ENCODE measurements at places on chromosomes 12 and 14.

DNA sequence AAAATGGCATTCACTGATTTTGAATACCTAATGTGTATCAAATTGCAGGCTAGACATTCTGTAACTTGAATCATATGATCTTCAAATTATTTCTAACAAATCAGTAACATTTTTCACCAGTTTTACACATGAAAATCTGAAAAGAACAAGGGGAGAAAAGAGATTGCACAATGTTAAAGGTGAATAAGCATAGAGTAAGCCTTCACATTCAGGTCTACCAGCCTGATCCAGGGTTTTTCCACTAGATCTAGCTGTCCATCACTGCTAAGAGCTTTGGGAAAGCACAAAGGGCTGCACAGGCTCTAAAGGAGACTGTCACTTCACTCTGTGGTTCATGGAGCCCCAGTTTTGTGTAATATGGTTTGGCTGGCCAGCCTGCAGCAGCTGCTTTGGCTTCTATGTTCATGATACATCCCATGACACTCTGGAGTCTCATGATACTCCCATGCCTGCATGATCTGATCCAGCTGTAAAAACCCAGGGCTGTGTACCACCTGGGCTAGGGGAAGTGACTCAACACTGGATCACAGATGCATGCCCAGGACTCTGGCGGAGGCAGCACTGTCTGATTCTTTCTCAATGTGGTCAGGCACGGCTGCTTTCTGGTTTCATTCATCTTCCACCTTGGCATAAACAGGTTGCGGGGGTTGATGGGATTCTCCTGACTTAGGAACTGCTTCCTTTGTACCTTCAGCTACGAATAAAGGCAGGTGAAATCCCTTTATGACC lies 859.7 kb downstream of the GALC start:
- H3K36me3 ChIP-seq: no peaks in the 10 kb centered on the region
- no peak overlapping the region for H3K27ac ChIP-seq
- H3K27me3 ChIP-seq: no peaks in the 10 kb centered on the region
- no peak for DNase-seq

GRCh38 chr14:61625165-61625564 lies 70.1 kb upstream of the HIF1A start:
- H3K36me3 ChIP-seq: no peaks in the 10 kb centered on the region
- no peak for DNase-seq
- H3K27ac ChIP-seq: no peak overlapping the region
- no peak overlapping the region for H3K4me3 ChIP-seq
- H3K4me1 ChIP-seq: peaks cover 2% of the 10 kb centered on the region

DNA sequence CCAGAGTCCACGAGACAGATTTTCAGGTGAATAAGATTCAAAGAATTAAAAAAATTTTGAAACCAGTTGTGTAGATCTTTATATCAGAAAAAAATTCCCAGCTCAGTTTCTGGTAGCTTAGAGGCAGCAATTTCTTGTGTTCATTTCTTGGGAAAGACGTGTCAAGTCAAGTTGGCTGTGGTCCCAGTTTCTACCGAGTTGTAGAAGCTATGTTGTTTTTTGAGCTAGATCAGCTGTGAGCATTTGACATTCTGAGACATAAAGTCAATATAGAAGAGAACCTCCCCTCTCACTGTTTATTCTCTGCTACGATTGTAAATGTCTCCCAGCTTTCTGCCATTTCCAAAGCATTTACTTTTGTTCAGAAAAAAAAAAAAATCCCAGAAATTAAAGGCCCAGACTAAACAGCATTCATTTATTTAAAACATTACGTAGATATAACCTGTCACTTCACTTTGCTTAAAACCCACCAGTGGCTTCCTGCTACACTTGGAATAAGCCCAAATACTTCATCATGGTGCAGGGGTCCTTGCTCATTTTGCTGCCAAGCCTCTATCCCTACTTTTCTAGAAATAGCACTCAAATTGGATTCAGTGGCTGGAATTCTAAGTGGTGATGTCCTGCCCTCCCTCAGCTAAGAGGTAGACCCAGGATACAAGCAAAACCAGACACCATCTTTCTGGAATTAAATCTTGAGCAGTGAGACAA lies 20.6 kb upstream of the PYGL start:
- H3K4me1 ChIP-seq: no peaks in the 10 kb centered on the region
- H3K27ac ChIP-seq: no peak overlapping the region
- no peaks in the 10 kb centered on the region for H3K36me3 ChIP-seq

DNA sequence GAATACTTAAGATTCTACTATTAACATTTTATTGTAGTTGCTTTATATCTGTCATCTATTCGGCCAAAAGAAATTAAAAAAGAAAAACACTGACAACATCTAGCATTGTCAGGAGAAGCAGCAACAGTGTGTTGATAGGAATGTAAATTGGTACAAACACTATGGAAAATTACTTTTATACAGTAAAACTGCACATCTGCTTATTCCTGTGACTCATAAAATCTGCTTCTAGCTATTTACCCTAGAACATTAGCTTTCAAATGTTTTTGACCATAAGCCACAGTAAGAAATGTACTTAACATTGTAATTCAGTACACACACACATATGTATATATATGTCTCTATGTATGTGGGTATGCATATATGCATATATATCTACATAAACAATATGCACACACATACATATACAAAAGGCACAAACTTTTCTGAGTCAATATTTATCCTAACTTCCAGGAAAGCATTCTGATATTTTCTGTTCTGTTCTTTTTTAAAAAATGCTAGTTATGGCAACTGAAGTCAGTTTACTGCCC lies 278.9 kb upstream of the GARIN2 start:
- no peaks in the 10 kb centered on the region for H3K36me3 ChIP-seq
- H3K27me3 ChIP-seq: no peaks in the 10 kb centered on the region
- H3K4me3 ChIP-seq: no peak overlapping the region
- DNase-seq: no peak

- no peaks in the 10 kb centered on the region for H3K27me3 ChIP-seq
- no peaks in the 10 kb centered on the region for H3K36me3 ChIP-seq
- H3K4me3 ChIP-seq: no peak overlapping the region
- no peak overlapping the region for H3K27ac ChIP-seq
- H3K4me1 ChIP-seq: no peaks in the 10 kb centered on the region
Measured at GRCh38 chr14:43803076-43803689, 703.9 kb downstream of the FSCB start.

- H3K4me3 ChIP-seq: no peak overlapping the region
- H3K36me3 ChIP-seq: no peaks in the 10 kb centered on the region
- DNase-seq: no peak
- H3K27me3 ChIP-seq: no peaks in the 10 kb centered on the region
Measured at GRCh38 chr12:76697849-76698248, 66.1 kb upstream of the ZDHHC17 start.

- no peaks in the 10 kb centered on the region for H3K4me1 ChIP-seq
- no peak for DNase-seq
- H3K27me3 ChIP-seq: no peaks in the 10 kb centered on the region
- H3K36me3 ChIP-seq: no peaks in the 10 kb centered on the region
- H3K4me3 ChIP-seq: no peak overlapping the region
Measured at GRCh38 chr14:101505236-101505970, 55.9 kb upstream of the DIO3 start.

GRCh38 chr12:91616416-91616815 lies 433.8 kb upstream of the DCN start:
- H3K4me1 ChIP-seq: no peaks in the 10 kb centered on the region
- DNase-seq: no peak
- no peak overlapping the region for H3K27ac ChIP-seq
- no peaks in the 10 kb centered on the region for H3K27me3 ChIP-seq
- no peak overlapping the region for H3K4me3 ChIP-seq

DNA sequence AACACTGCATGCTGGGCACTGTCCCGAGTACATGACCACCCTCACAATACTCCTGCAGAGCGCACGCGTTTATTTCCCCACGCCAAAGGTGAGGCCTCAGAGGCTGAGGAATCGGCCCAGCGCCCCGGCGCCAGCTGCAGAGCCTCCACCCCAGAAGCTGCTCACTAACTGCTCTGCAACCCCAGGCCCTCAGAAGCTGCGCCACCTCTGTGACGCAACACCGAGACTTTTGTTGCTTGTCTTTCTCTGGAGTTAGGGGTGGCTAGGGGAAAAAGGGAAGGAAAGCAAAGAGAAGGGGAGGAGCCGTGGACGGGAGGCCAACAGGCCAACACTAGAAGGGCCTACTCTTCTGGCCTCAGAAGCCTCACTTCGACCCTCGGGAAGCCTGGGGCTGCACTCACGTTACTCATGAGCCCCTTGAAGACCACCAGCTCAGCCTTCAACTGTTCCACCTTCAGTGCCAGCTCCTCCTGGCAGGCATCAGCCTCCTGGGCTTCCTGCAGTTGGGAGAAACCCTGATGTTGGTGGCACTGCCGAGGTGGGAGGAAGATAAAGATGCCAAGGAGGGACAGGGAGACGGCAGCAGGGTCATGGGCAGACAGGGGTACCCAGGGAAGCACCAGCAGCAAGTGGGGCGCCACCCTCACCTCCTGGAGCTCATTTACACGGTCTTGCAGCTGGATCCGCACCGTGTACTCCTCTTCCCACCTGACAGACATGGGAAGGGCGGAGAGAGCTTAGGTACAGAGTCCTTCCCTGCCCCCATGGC lies 5.4 kb downstream of the IFFO1 start:
- peaks cover 10% of the 10 kb centered on the region for H3K4me1 ChIP-seq
- H3K27ac ChIP-seq: no peak overlapping the region
- H3K4me3 ChIP-seq: no peak overlapping the region
- H3K36me3 ChIP-seq: peaks cover 19% of the 10 kb centered on the region
- no peak for DNase-seq

GRCh38 chr12:65845751-65846537 lies 21.7 kb downstream of the HMGA2 start:
- H3K27ac ChIP-seq: no peak overlapping the region
- no peak overlapping the region for H3K4me3 ChIP-seq
- H3K36me3 ChIP-seq: no peaks in the 10 kb centered on the region
- H3K27me3 ChIP-seq: no peaks in the 10 kb centered on the region
- no peak for DNase-seq
- H3K4me1 ChIP-seq: no peaks in the 10 kb centered on the region

GRCh38 chr12:111337371-111337770 lies 31.5 kb downstream of the PHETA1 start:
- no peaks in the 10 kb centered on the region for H3K36me3 ChIP-seq
- no peaks in the 10 kb centered on the region for H3K27me3 ChIP-seq
- no peak for DNase-seq
- no peaks in the 10 kb centered on the region for H3K4me1 ChIP-seq

- no peak for DNase-seq
- H3K4me3 ChIP-seq: peak within 1 kb of the TSS; percentile 67
- H3K36me3 ChIP-seq: no peaks in the 10 kb centered on the region
- peaks cover 6% of the 10 kb centered on the region for H3K27me3 ChIP-seq
Measured at GRCh38 chr14:59870277-59871165, at the start of gene RTN1. Gene RTN1, minus strand, starts transcription at chr14:59870776. Its CDS starts 146 bp downstream, at chr14:59870630.

DNA sequence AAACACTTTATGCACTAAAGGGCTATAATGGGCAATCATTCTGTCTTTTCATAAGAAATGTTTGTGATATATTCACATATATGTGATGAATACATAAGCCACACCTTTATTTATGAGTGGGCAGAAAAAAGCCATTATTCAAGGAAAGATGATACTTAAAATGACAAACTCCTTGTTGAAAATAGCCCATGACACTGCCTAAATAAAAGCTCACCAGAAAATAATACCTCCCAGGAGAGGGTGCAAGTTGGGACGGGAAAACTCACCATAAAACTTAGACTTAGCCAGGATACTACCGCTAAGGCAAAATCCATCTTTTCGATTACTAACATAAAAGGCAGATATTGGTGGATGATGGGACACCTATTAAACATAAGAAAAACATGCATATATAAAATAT lies 35.8 kb upstream of the BBS10 start:
- H3K27me3 ChIP-seq: no peaks in the 10 kb centered on the region
- H3K4me3 ChIP-seq: no peak overlapping the region
- H3K4me1 ChIP-seq: no peaks in the 10 kb centered on the region
- no peak overlapping the region for H3K27ac ChIP-seq
- no peaks in the 10 kb centered on the region for H3K36me3 ChIP-seq

- no peaks in the 10 kb centered on the region for H3K4me1 ChIP-seq
- no peaks in the 10 kb centered on the region for H3K36me3 ChIP-seq
- H3K4me3 ChIP-seq: no peak overlapping the region
Measured at GRCh38 chr12:49942921-49943624, 7.5 kb upstream of the AQP2 start.

DNA sequence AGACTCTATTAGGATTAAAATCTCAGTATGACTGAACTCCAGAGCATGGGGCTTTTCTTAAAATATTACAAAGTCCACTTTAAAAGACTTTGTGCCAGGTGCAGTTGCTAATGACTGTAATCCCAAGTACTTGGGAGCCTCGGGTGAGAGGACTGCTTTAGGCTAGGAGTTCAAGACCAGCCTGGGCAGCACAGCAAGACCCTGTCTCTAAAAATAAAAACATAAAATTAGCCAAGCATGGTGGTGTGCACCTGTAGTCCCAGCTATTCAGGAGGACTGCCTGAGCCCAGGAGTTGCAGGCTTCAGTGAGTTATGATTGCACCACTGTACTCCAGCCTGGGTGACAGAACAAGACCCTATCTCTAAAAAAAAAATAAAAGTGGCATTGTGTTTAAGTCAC lies 33.2 kb downstream of the ATF7 start:
- H3K36me3 ChIP-seq: no peaks in the 10 kb centered on the region
- no peak overlapping the region for H3K4me3 ChIP-seq
- no peaks in the 10 kb centered on the region for H3K27me3 ChIP-seq
- H3K27ac ChIP-seq: no peak overlapping the region
- no peak for DNase-seq
